ENCODE measurements at places on chromosomes 13 and 19.

DNA sequence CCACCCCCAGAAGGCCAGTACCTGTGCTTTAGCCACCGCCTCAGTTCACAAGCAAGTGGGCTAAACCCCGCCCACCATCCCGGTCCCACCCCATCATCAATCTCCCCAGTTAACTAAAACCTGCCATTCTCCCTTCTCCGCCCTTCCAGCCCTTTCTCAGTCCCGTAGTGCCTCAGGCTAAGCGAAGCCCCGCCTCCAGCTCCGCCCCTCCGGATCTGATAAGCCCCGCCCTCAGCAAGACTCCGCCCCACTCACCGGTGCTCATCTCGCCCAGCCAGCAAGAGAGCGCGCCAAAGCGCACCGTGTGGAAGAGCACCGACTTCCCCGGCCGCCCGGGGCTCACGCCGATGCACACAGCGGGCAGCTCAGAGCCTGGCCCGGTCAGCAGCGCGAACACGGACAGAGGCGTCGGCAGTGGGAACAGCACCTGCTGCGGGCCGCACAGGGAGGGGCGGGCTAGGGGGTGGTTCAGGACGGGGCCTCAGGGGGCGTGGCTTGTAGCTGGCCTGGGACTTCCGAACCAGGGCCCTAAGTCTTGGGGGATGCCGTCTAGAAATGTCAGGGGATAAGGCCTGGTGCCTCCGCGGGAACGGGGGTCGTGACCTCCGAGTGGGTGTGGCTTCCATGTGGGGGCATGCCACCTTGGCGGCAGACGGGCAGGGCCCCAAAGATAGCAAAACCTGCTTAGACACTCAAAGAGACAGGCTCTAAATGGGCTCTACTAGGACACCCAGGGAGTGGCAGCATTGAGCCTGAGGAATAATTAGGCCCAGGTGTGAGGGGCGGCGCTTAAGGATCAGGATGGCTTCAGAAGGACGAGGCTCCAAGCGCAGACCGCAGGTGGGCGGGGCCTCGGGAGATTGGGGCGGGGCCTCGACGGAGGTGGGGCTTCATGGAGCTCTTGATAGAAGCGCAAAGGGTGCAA, 21.4 kb downstream of the MAP4K1 start:
- no peak for DNase-seq

GRCh38 chr13:113850722-113851479, 13.0 kb downstream of the GAS6 start:
- no peak for DNase-seq

DNA sequence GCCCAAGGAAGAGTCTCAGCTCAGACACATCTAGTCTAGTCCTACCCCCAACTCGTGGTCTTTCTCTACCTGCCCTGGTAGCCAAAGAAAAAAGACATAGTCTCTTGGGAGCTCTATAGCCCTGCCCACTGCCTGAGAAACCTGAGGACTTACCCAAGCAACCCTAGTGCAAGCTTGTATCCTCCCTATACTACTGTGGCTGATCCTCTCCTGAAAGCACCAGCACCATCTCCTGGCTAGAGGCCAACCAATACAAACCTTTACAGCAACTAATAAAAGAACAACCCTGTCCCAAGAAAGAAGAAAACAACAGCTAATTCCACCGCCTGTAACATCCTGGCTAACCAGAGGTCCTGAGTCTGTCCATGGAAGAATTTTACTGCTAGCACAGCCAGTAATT, 532.4 kb downstream of the SLITRK6 start:
- DNase-seq = no peak

- no peak for DNase-seq
These were observed 628.7 kb downstream of the EFNB2 start for GRCh38 chr13:105906746-105907145.

- DNase-seq = peak; percentile 73
These were observed 198.4 kb downstream of the NDFIP2 start for GRCh38 chr13:79679334-79679733.

Data from inflammatory macrophage treated with lipopolysaccharide for 4 hours (primary cell).